ENCODE measurements at places on chromosomes 12 and 14.

DNA sequence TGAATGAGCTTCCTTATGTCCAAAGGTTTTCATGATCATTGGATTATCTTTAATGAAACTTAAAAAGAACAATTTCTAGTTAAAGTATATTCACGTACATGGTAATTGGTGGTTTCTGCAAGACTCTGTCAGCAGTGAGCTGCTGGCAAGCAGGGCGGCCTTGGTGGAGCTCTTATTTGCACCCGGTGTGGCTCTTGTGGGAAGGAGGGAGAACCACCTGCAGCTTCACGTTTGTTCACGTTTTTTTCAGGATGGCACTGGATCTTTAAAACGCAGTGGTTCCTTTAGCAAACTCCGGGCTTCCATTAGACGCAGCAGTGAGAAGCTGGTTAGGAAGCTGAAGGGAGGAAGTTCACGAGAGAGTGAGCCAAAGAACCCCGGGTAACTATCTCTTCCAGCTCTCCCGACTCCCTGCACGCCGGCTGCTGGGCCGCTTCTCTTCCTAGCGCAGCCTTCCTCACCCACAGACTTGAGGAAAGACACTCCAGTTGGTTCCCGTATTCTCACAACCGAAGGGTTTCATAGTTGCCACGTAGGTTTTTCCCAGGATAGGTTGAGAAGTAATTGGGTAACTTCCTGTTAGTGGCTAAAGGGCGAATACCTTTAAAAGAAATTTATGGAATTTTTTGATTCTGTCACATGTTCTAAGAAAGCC is 28.3 kb downstream of the XRCC3 start:
- no peak for DNase-seq

- peak; percentile 57 for DNase-seq
These were observed 545 bp downstream of the PPFIA2 start for GRCh38 chr12:81758421-81759189.

GRCh38 chr14:77574446-77575115 is 41.9 kb downstream of the SPTLC2 start:
- no peak for DNase-seq

DNA sequence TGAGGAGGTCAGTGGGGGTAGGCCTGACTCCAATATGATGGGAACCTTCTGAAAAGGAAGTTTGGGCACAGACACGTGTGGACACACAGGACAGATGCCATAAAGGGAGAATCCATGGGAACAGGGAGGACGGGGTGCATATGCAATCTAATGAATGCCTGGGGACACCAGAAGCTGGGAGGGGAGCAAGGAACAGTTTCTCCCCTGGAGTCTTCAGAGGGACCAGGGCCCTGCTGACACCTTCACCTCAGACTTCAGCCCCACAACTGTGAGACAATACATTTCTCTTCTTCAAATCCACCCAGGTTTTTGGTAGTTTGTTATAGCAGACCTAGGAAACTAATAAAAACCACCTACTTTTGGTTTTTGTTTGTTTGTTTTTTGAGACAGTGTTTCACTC is 35.2 kb upstream of the CLIP1 start:
- DNase-seq = no peak

Data from NCI-H1105 (cell line).